ENCODE measurements at places on chromosomes 7 and 10.

GRCh38 chr7:47266131-47266706 lies 315.7 kb downstream of the TNS3 start:
- no peak for DNase-seq

GRCh38 chr7:103577059-103577458 lies 131.1 kb upstream of the SLC26A5 start:
- no peak for DNase-seq

DNA sequence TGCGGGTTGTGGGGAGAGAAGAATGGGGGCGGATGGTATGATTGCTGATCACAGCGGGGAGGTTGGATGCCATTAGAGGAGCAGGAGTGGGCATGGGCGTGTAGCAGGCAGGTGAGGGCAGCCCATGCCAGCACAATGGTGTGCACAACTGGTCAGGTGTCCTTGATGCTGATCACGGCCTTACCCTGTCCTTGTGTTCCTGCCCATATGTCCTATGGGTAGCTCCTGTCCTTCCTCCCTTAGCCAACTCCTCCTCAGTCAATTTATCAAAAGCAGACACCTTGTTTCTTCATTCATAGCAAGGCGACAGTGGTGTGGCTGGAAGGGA lies 30.7 kb downstream of the WDR86 start:
- no peak for DNase-seq

- DNase-seq: no peak
These were observed 2.6 kb upstream of the CAMK2G start for GRCh38 chr10:73876971-73877370.

DNA sequence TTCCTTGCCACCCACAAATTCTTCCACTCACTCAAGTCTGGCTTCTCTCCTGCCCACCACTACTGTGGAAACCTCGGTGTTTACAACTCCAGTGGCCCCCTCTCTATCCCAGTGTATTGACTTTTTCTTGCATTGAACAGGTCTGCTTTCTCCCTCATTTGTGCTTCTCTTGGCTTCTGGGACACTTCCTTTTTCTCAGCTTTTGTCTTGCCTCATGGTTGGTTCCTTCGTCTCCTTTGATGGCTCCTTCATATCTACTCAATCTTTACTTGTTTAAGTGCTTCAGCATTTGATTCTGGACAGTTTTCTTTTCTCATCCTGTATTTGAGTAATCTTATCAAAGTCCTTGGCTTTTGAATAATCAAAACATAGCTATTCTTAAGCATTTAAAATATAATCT lies 35.9 kb upstream of the FAM3C start:
- DNase-seq: no peak

DNA sequence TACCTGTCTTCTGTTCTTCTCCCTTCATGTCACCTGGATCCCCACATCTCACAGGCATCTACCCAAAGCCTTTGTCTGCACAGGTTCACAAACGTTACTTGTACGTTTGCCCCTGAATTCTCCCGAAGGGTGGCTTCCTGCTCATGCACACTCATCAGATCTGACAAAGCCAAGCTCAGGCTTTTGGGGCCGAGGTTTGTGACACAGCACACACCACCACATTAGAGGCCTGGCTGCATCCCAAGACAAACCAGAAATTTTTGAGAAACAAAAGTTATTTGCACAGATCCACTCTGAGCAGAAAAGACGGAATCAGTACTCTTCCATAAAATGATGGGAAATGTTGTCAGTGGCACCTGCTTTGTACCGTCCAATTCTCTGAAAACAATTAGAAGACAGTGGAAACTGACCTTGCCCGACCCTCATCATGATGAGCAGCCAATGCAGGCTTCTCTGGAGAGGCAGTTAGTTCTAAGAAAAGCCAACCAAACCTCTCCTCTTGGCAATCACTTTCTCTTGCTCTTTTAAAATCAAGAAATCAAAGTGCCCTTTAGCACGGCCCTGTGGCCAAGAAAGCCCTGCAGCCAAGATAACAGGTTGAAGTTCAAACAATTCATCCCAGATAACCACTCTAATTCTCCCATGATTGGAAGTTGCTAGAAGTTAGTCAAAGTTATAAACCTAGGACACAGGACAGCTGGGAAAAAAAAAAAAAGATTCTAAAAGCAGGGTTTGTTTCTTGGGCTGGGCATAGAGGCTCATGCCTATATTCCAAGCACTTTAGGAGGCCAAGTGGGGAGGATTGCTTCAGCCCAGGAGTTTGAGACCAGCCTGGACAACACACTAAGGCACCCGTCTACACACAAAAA lies 13.6 kb upstream of the SVIL start:
- DNase-seq: no peak

GRCh38 chr10:113309791-113310190 lies 243.1 kb upstream of the HABP2 start:
- DNase-seq: no peak

- DNase-seq: no peak
These were observed 3.6 kb upstream of the ARID5B start for GRCh38 chr10:61897671-61898434.

DNA sequence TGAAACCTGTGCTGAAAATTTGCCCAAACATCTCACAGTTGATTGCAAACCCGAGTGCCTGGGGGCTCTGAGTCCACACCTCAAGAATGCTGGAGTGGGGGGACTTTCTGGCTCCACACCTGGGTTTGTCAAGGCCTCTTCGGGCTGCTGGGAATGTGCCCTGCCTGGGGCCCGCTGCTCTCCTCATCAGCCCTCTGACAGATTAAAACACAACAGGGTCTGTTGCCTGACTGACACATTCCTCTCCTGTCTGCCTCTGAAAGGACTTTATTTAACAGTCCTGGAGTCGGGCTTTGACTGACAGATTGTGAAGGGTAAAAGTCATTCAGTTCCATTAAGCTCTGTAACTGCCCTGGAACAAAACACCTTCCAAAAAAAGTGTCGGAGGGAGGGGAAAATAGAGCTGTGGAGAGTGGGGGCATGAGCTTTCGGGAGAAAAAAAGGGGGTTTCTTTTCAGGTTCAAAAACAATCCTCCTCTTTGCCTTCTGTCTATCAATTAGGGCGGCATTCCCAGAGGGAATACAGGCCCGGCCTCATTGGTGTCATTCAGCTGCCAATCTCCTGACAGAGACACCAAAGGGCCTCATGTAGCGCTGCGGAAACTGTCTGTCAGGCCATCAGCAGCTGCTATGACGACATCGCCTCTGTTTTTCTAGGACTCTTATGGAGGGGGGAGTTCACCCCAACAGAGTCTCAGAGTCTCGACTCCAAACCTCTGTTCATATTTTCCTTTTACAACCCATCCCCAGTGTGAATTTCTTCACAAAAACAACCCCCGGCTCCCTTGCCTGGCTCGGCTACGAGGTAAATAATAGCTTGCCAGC lies 398.8 kb upstream of the NFE2L3 start:
- no peak for DNase-seq

DNA sequence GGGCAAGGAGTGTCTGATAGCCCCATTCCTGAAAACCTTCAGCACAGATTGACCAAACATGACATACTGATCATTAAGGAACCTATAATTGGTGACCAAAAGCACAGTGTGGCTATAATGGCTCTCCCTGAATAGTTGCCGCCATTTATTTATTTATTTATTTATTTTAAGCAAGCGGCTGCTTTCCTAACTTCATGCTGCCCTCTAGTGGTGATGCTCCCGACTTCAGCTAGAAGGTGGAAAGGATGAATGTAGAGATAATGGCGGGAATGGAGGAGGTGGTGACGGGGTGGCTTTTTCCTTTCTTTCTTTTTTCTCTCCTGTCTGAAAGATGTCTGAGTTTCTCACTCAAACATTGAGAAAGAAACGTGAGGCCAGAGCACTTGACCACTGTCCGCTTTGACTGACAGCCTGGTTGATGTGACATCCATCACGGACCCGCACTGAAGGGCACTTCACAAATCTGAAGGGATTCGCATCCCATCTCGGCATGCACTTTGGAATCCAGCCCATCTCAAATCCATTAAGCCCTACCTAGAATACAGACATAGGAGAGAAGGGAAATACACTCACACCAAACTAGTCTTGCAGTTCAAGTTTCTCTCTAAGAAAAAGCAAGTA lies 1090.1 kb downstream of the KCNMA1 start:
- DNase-seq: peak; percentile 81

GRCh38 chr10:86349474-86349873 lies 17.1 kb downstream of the GRID1 start:
- DNase-seq: no peak

- DNase-seq: no peak
These were observed 122.5 kb downstream of the HECW1 start for GRCh38 chr7:43234968-43235367.

- DNase-seq: no peak
These were observed 135.8 kb downstream of the KMT2E start for GRCh38 chr7:105149827-105150226.

GRCh38 chr10:133420579-133420978 lies 3.8 kb downstream of the SPRN start:
- DNase-seq: no peak

DNA sequence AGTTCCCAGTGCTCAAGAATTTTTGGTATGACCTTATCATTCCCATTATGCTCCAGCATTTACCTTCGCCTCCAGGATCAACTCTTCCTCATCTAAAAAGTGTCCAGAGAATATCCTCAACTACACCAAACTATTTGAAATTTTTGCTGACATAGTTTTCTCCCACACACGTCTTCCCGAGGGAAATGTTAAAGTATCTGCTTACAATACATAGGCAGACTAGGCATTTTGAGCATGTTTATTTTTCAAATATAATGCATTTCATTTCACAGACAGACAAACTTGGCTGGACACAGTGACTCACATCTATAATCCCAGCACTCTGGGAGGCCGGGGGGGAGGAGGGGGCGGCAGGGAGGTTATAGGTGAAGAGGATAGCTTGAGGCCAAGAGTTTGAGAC lies 177.1 kb upstream of the TRIM24 start:
- DNase-seq: no peak

All from omental fat pad (tissue), 4 donors.